Upper lobe of right lung (tissue), 1 donor: ENCODE measurements at places on chromosomes 6 and 20. TPM values are rescaled to one million over a fixed set of nuclear protein-coding genes. Genes with fewer than 3 reads are reported as not detected.

Gene RSPO4
- total RNA-seq: 10.9 TPM

Gene CD93
- total RNA-seq: 160 TPM

Gene SEMG2
- not detected for total RNA-seq

Gene RCAN2
- total RNA-seq: 11.7 TPM

Gene STXBP5
- total RNA-seq: 22.1 TPM

Gene TP53TG5
- total RNA-seq: not detected

Gene CST3
- 666 TPM for total RNA-seq

Gene CDSN
- not detected for total RNA-seq

Gene OPRL1
- total RNA-seq: 1.9 TPM

Gene RBPJL
- not detected for total RNA-seq

Gene HRH3
- not detected for total RNA-seq

Gene KCNG1
- total RNA-seq: not detected

Gene REV3L
- 37.5 TPM for total RNA-seq

Gene NKX2-4
- total RNA-seq: not detected

Gene HSPA12B
- 33.7 TPM for total RNA-seq

Gene PRSS16
- total RNA-seq: 15.1 TPM

Gene LSM2
- 30.8 TPM for total RNA-seq

Gene DLL1
- 14.6 TPM for total RNA-seq

Gene SUMO4
- total RNA-seq: 2.5 TPM

Gene MCCD1
- total RNA-seq: not detected

Gene SALL4
- total RNA-seq: 0.43 TPM

Gene SLC17A1
- total RNA-seq: not detected

Gene CD24
- 63.6 TPM for total RNA-seq

Gene PRL
- not detected for total RNA-seq

Gene OXT
- not detected for total RNA-seq

Gene SLC22A3
- total RNA-seq: 30.6 TPM

Gene GTF2H4
- 44.6 TPM for total RNA-seq

Gene HLA-DRA
- total RNA-seq: 1,444 TPM

Gene GNRH2
- total RNA-seq: not detected

Gene DCDC2
- total RNA-seq: 5.3 TPM

Gene POLH
- total RNA-seq: 21.4 TPM

Gene SMLR1
- not detected for total RNA-seq

Gene PRND
- 0.43 TPM for total RNA-seq

Gene GPRC6A
- not detected for total RNA-seq
